ENCODE measurements at places on chromosomes 7 and 10.

- no peak for DNase-seq
Measured at GRCh38 chr7:28243861-28244260, 63.3 kb upstream of the JAZF1 start.

DNA sequence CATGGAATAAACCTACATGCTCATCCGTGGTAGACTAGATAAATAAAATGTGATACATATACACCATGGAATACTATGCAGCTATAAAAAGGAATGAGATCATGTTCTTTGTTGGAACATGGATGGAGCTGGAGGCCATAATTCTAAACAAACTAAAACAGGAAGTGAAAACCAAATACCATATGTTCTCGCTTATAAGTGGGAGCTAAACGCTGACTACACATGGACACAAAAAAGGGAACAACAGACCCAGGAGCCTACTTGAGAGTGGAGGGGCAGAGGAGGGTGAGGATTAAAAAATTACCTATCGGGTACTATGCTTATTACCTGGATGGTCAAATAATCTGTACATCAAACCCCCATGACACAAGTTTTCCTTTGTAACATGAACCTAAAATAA lies 68.7 kb upstream of the SEC61G start:
- DNase-seq = no peak

DNA sequence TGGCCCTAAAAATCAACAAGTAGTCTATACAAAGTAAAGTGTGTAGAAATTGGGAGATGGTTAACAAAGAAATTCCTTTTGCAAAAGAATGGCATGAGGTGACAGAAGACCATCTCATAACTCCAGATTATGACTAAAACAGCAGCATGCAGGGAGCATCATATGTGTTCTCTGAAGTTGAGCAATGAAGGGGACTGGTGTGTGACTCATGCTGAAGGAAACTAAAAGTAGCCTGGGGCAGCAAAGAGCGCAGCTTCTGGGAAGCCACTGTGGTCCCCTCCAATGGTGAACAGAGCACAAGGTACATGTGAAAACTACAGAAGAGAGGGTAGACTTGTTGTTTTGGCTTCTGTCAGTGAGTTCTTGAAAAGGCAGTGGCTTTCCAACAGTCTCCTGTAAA lies 133.4 kb downstream of the MACC1 start:
- DNase-seq = no peak

- no peak for DNase-seq
Measured at GRCh38 chr7:105218939-105219770, 169.6 kb downstream of the SRPK2 start.

DNA sequence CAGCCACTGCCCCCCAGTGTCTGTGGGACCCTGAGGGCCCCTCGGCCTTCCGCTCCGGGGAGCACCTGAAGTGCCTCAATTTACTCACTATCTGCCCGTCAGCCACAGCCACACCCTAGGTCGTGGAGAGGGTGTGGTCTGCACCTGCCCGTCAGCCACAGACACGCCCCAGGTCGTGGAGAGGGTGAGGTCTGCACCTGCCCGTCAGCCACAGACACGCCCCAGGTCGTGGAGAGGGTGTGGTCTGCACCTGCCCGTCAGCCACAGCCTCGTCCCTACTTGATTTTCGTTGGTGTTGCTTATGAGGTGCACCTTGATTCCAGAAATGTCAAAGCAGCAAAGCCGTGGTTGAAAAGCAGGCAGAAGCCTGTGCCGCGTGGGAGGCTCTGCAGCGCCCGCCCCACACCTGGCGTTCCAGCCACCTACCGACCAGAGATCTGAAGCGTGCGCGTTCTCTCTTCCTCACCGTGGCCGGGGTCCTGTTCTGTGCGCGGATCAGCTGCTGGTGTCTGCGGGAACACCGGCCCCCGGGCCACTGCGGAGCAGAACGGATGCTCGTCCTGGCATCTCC lies 101.6 kb downstream of the DYNC2I1 start:
- DNase-seq = no peak

DNA sequence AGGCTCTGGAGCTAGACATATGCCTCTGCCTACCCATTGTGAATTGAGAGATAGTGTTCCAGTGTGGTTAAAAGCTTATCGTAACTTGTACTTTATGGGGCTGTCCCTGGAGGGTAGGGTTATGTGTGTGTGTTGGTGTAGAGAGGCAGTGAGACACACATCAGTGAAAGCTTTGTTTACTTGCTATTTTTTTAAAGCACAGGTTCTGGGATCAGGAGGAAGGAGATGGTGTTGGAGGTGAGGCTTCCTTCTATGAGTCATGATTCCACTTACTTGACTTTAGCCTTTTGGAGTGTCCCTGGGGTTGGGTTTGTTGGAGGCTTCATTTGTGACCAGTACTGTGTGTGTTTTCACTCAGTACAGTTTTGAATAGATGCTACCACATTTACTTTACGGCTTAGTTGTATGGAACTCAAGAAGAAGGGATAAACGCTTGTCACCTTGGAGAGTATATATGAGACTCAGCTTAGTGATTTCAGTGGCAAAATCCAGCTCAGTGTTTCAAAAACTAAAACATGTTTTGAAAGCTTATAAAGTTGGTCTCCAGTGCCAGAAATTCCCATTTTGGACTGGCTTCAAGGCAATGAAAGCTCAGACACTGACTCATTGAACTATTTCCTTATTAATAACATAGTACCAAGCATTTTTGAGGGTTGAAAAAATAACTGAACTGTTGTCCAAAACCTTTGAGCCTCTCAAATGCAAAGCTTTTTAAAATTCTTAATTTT lies 106.2 kb downstream of the PLXDC2 start:
- DNase-seq = no peak

DNA sequence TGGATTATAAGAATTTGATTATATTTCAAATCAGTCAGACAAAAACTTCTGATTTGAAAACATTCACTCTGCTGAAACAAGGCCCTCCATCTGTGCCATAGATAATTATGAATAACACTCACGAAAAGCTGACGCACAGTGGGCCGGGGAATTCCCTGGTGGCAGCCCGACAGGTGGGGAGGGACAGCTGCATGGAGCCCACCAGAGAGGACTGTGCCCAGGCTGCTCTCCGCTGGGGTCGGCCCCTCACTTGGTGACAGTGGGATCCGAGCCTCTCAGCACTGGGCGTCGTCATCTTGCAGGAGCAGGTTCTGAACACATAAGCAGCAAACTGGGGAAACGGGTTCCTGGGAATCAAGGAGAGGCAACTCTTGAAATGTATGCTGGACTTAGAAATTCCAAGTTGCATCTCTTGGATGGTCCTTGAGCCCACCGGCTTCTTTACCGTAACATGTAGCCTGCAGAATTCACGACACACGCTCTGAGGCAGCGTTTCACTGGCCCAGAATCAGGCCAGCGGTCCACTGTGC lies 41.4 kb downstream of the AFAP1L2 start:
- no peak for DNase-seq

GRCh38 chr7:132234711-132235110 lies 341.6 kb downstream of the PLXNA4 start:
- DNase-seq = no peak

DNA sequence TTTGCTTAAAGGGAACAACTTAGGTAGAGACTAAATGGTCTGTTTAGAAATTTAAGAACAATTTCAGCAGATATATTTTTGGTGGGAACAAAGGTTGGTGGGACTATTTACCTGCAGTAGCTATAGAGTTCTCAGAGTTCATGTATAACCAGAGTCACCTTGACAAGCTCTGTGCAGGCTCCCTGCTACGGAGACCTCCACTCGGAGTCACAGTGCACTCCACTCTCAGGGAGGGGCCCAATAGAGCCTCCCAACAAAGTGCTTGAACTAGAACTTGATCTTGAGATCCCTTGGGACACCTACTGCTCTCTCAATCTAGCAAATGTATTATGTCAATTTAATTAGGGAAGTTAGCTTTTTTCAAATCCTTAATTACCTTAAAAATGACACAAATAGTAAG lies 2.3 kb downstream of the MYPN start:
- DNase-seq = no peak

Measured in stimulated activated effector memory CD8-positive, alpha-beta T cell treated with anti-CD3 and anti-CD28 coated beads, Interleukin-12 subunit alpha, Interleukin-12 subunit beta, amount 100 ng/mL, for 72 hours (primary cell).